Tibial artery (tissue), 4 donors: ENCODE measurements at places on chromosomes 2 and 18.

GRCh38 chr2:205763708-205764211 is 81.5 kb downstream of the NRP2 start:
- peaks cover 4% of the 10 kb centered on the region for H3K27me3 ChIP-seq
- H3K36me3 ChIP-seq: no peaks in the 10 kb centered on the region
- no peak overlapping the region for H3K4me3 ChIP-seq
- no peak overlapping the region for H3K27ac ChIP-seq
- DNase-seq: no peak

- peak overlapping the region; percentile 27 for H3K4me3 ChIP-seq
- H3K36me3 ChIP-seq: no peaks in the 10 kb centered on the region
- no peaks in the 10 kb centered on the region for H3K4me1 ChIP-seq
- DNase-seq: no peak
- peak overlapping the region; percentile 47 for H3K27ac ChIP-seq
Measured at GRCh38 chr18:77127769-77128671, 4.6 kb downstream of the MBP start.

DNA sequence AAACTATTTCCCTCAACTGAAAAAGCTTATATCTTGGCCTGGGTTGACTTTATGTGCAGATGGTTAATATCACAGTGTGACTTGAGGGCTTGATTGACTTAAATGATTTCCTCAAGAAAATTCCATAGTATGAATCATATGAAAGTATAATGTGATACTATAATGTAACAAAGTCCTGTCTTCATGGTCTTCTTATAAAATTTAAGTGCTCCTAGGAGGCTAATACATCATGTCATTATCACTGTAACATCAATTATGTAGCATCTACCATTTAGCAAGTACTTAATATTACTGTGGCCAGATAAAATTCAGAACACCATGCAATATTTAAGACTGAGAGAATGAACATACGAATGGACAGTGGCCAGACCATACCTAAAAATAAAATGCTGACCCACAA is 276.1 kb downstream of the RIT2 start:
- no peaks in the 10 kb centered on the region for H3K36me3 ChIP-seq
- H3K4me3 ChIP-seq: no peak overlapping the region
- H3K27ac ChIP-seq: no peak overlapping the region

GRCh38 chr2:45452866-45453265 is 158.2 kb downstream of the SRBD1 start:
- no peaks in the 10 kb centered on the region for H3K27me3 ChIP-seq
- peak; percentile 67 for DNase-seq
- peaks cover 11% of the 10 kb centered on the region for H3K4me1 ChIP-seq
- H3K4me3 ChIP-seq: no peak overlapping the region

DNA sequence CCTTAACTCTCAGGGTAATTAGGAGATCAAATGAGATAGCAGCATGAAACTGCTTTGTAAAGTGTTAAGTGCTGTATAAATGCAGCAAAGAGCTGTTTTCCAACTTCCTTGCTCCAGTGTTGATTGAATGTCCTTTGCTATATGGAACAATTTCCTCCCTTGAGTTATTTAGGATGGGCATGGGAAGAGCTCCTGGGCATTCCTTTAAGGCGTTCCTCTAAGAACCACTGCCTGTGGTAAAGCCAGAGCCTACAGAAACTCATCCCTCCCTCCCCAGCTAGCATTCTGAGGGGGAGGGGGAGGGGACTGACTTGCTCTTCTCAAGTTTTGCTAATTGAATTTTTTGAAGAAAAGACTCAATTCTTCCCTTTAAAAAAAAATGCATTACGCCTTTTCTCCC is 1.4 kb downstream of the AKAIN1 start:
- H3K36me3 ChIP-seq: no peaks in the 10 kb centered on the region
- H3K27me3 ChIP-seq: no peaks in the 10 kb centered on the region
- no peak overlapping the region for H3K4me3 ChIP-seq
- H3K27ac ChIP-seq: no peak overlapping the region
- H3K4me1 ChIP-seq: peaks cover 4% of the 10 kb centered on the region

DNA sequence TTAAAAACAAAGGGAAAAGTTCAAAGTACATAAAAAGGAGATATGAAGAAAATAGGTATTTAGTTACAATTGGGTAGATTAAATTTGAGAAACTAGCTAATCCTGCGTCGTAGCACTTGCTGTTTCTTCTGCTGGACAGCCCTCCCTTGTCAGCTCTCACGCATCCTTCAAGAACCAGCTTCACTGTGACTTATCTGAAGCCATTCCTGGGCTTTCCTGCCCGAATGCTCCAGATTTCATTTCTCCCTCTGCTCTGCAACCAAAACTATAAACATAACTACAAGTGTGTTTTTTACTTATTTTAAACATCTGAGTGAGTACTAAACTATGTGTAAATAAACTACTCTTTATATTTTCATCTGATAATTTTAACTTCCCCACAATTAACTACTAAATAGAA is 149.2 kb downstream of the MTCL1 start:
- H3K27ac ChIP-seq: no peak overlapping the region
- H3K4me1 ChIP-seq: no peaks in the 10 kb centered on the region
- no peaks in the 10 kb centered on the region for H3K36me3 ChIP-seq
- no peak overlapping the region for H3K4me3 ChIP-seq

DNA sequence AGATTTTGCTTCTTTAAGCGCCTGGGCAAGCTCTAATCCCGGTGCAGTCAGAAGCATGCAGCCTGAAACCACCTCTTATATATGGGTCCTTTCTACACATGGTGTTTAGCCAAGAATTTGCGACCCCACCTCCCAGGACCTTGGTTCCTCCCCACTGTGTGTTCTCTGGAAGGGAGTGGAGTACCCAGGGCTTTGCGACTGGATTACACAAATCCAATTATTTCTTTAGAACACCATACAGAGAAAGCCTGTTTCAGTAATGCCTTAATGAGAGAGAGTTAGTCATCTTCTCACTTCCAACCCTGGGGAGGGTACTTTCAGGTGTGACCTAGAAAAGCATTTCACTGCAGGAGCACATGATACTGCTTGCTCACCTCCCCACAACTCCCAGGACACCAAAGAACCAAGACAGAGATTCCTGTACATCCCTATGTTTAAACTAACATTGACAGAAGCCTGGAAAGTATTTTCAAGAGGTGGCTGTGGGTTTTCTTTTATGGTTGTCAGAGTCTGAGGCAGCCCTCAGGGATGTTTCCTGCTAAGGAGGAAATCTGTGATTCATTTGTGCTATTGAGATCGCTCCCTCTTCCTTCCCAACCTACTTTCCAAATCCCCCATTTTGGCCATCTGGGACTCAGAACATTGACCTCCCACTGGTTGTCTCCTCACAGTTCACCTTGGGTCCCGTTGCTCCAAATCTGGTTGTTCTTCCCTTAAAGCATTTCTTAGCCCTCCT is at the start of gene CAPN14:
Gene CAPN14 (minus strand): TSS at position 51 of the 736 bp plus-strand sequence. CDS start 12,068 bp downstream, outside the sequence.
- H3K4me1 ChIP-seq: no peaks in the 10 kb centered on the region
- no peak within 1 kb of the TSS for H3K4me3 ChIP-seq
- no peaks in the 10 kb centered on the region for H3K36me3 ChIP-seq
- no peak within 1 kb of the TSS for H3K27ac ChIP-seq
- H3K27me3 ChIP-seq: no peaks in the 10 kb centered on the region
- no peak for DNase-seq

- DNase-seq: no peak
- no peaks in the 10 kb centered on the region for H3K36me3 ChIP-seq
- no peak overlapping the region for H3K4me3 ChIP-seq
- H3K27me3 ChIP-seq: no peaks in the 10 kb centered on the region
Measured at GRCh38 chr2:225400060-225400511, 576 bp downstream of the NYAP2 start.
